Breast epithelium (tissue), 4 donors: ENCODE measurements at places on chromosomes 16 and 17. TPM values are rescaled to one million over a fixed set of nuclear protein-coding genes. Genes with fewer than 3 reads are reported as not detected.

DNA sequence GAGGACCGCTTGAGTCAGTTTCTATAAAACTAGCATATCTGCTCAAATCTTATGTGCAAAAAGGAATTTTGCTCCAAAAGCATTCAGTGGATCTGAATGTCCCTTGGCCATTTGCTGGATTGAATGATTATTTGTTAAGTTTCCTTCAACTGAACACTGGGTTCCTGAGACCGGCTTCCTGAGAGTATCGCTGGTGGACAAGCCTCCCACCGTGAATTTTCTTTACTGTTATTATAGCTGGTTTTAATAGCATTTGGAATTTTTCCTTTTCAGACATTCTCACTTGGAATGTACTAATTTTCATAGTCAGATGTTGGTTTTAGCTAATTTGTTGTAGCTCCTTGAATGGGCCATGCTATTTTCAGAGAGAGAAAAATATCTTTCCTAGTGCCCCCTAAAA lies 9.8 kb upstream of the MYOCD start:
- H3K27ac ChIP-seq: no peak overlapping the region
- H3K36me3 ChIP-seq: no peaks in the 10 kb centered on the region
- no peaks in the 10 kb centered on the region for H3K4me1 ChIP-seq
- DNase-seq: no peak
- no peak overlapping the region for H3K4me3 ChIP-seq

- no peak overlapping the region for H3K27ac ChIP-seq
- H3K36me3 ChIP-seq: no peaks in the 10 kb centered on the region
- no peaks in the 10 kb centered on the region for H3K27me3 ChIP-seq
- no peak overlapping the region for H3K4me3 ChIP-seq
- DNase-seq: no peak
These were observed 41.5 kb upstream of the ABCC12 start for GRCh38 chr16:48197294-48197693.

GRCh38 chr16:82011199-82011641 lies at the start of gene SDR42E1:
TSS of gene SDR42E1 (minus strand) at chr16:82011470. CDS start at chr16:82000858, 10,612 bp downstream.
- H3K27ac ChIP-seq: peak within 1 kb of the TSS; percentile 64
- peak within 1 kb of the TSS; percentile 33 for H3K4me3 ChIP-seq
- H3K4me1 ChIP-seq: no peaks in the 10 kb centered on the region
- peak; percentile 71 for DNase-seq
- H3K27me3 ChIP-seq: peaks cover 3% of the 10 kb centered on the region

GRCh38 chr16:56413381-56413780 lies 12.0 kb downstream of the AMFR start:
- no peaks in the 10 kb centered on the region for H3K4me1 ChIP-seq
- DNase-seq: no peak
- H3K27me3 ChIP-seq: no peaks in the 10 kb centered on the region
- H3K27ac ChIP-seq: no peak overlapping the region

GRCh38 chr17:31598921-31599571 lies 207.6 kb downstream of the RAB11FIP4 start:
- H3K36me3 ChIP-seq: no peaks in the 10 kb centered on the region
- H3K4me3 ChIP-seq: no peak overlapping the region
- peaks cover 5% of the 10 kb centered on the region for H3K4me1 ChIP-seq

GRCh38 chr16:86350289-86350688 lies 160.0 kb upstream of the FOXF1 start:
- no peaks in the 10 kb centered on the region for H3K4me1 ChIP-seq
- H3K27ac ChIP-seq: no peak overlapping the region
- peaks cover 2% of the 10 kb centered on the region for H3K27me3 ChIP-seq
- H3K36me3 ChIP-seq: no peaks in the 10 kb centered on the region

GRCh38 chr17:28384281-28385036 lies 13.0 kb downstream of the SARM1 start:
- DNase-seq: no peak
- peak overlapping the region; percentile 46 for H3K27ac ChIP-seq
- H3K4me3 ChIP-seq: peak overlapping the region; percentile 57
- H3K27me3 ChIP-seq: no peaks in the 10 kb centered on the region
- no peaks in the 10 kb centered on the region for H3K4me1 ChIP-seq
- no peaks in the 10 kb centered on the region for H3K36me3 ChIP-seq

GRCh38 chr17:74431568-74432423 lies at the start of gene GPRC5C:
TSS of gene GPRC5C (plus strand) at chr17:74432088. CDS start at chr17:74439777, 7,689 bp downstream.
- no peaks in the 10 kb centered on the region for H3K36me3 ChIP-seq
- no peaks in the 10 kb centered on the region for H3K27me3 ChIP-seq
- H3K4me3 ChIP-seq: peak within 1 kb of the TSS; percentile 80

GRCh38 chr16:53985861-53986260 lies 281.9 kb downstream of the FTO start:
- peak overlapping the region; percentile 15 for H3K4me3 ChIP-seq
- no peaks in the 10 kb centered on the region for H3K27me3 ChIP-seq
- peak overlapping the region; percentile 54 for H3K27ac ChIP-seq
- H3K4me1 ChIP-seq: peaks cover 3% of the 10 kb centered on the region
- DNase-seq: no peak

DNA sequence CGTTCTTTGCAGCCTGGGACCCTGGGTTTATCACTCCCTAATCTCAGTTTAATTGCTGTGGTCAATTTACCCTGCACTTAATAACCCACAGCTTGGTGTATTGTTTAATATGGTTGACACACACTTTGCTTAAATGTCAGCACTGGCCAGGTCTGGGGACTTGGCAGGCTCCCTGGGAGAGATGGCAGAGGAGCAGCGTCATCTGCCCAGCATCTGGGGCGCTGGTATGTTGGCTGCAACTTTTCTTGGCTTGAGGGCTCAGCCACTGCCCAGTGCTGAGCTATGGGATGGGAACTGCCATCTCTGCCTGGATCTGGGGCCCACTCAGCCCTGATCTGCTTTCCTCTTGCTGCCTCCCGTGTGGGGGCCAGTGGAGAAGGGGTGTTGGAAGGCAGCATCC lies 115.7 kb upstream of the IRX3 start:
- H3K27me3 ChIP-seq: no peaks in the 10 kb centered on the region
- no peak overlapping the region for H3K27ac ChIP-seq
- no peak overlapping the region for H3K4me3 ChIP-seq

- no peak for DNase-seq
- no peaks in the 10 kb centered on the region for H3K27me3 ChIP-seq
- no peaks in the 10 kb centered on the region for H3K36me3 ChIP-seq
- no peaks in the 10 kb centered on the region for H3K4me1 ChIP-seq
These were observed 79.3 kb downstream of the AATF start for GRCh38 chr17:37028040-37028439.

DNA sequence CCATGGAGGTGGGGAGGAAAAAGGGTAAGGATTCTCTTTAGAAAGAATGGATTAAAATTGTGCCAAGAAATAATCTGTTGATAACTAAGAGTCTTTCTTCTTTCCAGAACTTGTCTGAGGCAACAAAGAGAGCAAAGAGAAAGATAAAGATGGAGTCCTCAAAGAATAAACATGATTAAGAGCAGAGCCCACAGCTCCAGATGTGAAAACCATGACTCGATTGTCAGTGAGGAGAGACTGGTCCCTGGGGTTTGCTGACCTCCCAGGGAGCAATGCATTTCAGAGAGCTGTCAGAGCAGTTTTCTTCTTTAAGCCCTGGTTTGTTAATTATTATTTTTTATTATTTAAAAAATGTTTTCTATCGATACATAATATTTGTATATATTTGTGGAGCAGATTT lies 74.6 kb downstream of the TMEM100 start:
- no peaks in the 10 kb centered on the region for H3K27me3 ChIP-seq
- H3K36me3 ChIP-seq: no peaks in the 10 kb centered on the region
- no peaks in the 10 kb centered on the region for H3K4me1 ChIP-seq
- no peak overlapping the region for H3K27ac ChIP-seq

DNA sequence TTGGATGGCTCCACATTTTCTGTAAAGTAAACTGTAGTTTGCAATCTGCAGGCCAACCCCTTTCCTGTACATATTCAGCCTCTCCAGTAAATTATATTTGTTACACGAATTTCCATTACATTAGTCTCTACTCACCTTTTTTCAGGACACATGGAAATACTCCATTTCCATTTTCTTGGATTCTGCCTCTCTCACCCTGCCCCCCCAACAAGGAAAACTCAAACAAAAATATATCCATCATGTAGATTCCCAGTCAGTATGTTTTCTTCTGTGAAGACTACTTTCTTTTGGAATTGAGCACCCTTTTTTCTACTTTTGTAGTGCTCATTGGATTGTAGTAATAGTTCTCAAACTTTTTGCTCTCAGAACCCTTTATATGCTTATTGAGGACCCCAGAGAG lies 2.9 kb downstream of the PPM1D start:
- DNase-seq: no peak
- H3K27me3 ChIP-seq: no peaks in the 10 kb centered on the region
- H3K27ac ChIP-seq: no peak overlapping the region
- H3K36me3 ChIP-seq: no peaks in the 10 kb centered on the region
- H3K4me3 ChIP-seq: peak overlapping the region; percentile 90

DNA sequence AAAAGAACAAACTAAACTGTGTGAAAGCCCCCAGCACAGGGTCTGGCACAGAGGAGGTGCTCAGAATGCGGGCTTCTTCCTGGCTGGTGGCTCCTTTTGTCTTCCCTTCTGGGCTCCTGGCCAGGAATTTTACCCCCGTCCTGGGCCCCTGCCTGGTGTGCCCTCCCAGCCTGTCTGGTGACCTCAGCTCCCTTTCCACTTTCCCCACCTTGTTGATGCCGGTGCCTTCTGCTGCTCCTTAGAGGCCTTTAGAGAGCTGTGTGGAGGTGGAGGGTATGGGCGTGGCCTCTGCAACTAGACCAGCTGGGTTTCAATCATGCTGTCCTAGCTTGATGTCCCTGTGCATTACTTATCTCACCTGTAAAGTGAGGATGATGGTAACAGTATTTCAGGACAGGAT lies 16.8 kb downstream of the PIRT start:
- no peak overlapping the region for H3K27ac ChIP-seq
- H3K36me3 ChIP-seq: no peaks in the 10 kb centered on the region
- no peak for DNase-seq
- no peak overlapping the region for H3K4me3 ChIP-seq

- H3K27ac ChIP-seq: peak overlapping the region; percentile 9
- H3K27me3 ChIP-seq: no peaks in the 10 kb centered on the region
- no peak for DNase-seq
- H3K4me1 ChIP-seq: peaks cover 3% of the 10 kb centered on the region
- no peak overlapping the region for H3K4me3 ChIP-seq
- no peaks in the 10 kb centered on the region for H3K36me3 ChIP-seq
These were observed 191.5 kb downstream of the FTO start for GRCh38 chr16:53895433-53895832.

- peak overlapping the region; percentile 91 for H3K27ac ChIP-seq
- DNase-seq: no peak
- no peaks in the 10 kb centered on the region for H3K27me3 ChIP-seq
- H3K36me3 ChIP-seq: peaks cover 11% of the 10 kb centered on the region
- no peaks in the 10 kb centered on the region for H3K4me1 ChIP-seq
- peak overlapping the region; percentile 93 for H3K4me3 ChIP-seq
These were observed 680 bp downstream of the ZNF629 start for GRCh38 chr16:30786115-30786935.

GRCh38 chr17:68878226-68878885 lies 76.8 kb downstream of the ABCA8 start:
- no peak overlapping the region for H3K4me3 ChIP-seq
- no peaks in the 10 kb centered on the region for H3K36me3 ChIP-seq
- no peaks in the 10 kb centered on the region for H3K27me3 ChIP-seq
- no peak overlapping the region for H3K27ac ChIP-seq
- H3K4me1 ChIP-seq: no peaks in the 10 kb centered on the region

- no peak for DNase-seq
- no peaks in the 10 kb centered on the region for H3K36me3 ChIP-seq
- H3K27ac ChIP-seq: no peak overlapping the region
- H3K4me1 ChIP-seq: no peaks in the 10 kb centered on the region
- no peak overlapping the region for H3K4me3 ChIP-seq
These were observed 90.1 kb upstream of the GOT2 start for GRCh38 chr16:58824201-58824600.

- no peak overlapping the region for H3K4me3 ChIP-seq
- H3K27ac ChIP-seq: no peak overlapping the region
- no peaks in the 10 kb centered on the region for H3K36me3 ChIP-seq
- no peaks in the 10 kb centered on the region for H3K4me1 ChIP-seq
These were observed 268.5 kb downstream of the C16orf95 start for GRCh38 chr16:87048730-87049115.

DNA sequence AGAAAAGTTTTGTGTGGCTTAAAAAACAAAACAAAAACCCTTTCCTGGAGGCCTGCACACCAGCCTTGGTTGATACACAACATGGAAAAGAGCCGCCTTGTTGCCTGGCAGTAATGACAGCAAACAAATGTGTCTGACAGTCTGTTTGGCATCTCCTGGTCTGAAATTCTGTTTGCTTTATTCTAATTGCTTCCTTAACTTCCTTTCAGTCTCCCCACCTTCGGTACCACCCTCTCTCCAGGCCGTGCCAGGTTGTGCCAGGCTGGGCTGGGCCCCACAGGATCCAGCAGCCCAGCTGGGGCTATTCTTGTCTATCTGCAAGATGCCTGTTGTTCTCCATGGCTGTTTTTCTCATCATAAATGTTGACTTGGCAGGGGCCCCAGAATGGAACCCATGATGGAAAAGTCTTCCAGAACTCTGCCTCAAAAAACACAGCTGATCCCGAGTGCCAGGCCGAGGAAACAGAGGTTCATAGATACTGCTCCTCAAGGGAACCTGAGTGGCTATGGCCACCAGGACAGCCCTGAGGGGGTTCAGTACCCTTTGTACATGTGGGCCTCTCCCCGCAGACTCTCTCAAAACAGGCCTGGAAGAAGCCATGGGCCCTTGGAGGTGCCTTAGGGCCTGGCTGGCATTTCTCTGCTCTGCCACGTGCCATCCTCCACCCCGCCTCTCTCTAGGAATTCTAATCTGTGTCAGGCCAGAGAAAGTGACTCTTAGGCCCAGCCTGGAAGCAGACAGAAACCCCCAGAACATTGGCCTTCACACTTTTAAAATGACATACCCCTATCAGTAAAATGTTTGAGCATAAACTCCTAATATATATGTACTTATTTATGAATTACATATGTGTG lies 50.5 kb downstream of the YPEL2 start:
- peak overlapping the region; percentile 88 for H3K27ac ChIP-seq
- no peak overlapping the region for H3K4me3 ChIP-seq
- H3K27me3 ChIP-seq: no peaks in the 10 kb centered on the region

GRCh38 chr16:70778901-70779309 lies 22.1 kb downstream of the VAC14 start:
- no peak overlapping the region for H3K27ac ChIP-seq
- H3K27me3 ChIP-seq: no peaks in the 10 kb centered on the region
- H3K4me3 ChIP-seq: no peak overlapping the region
- H3K4me1 ChIP-seq: no peaks in the 10 kb centered on the region

DNA sequence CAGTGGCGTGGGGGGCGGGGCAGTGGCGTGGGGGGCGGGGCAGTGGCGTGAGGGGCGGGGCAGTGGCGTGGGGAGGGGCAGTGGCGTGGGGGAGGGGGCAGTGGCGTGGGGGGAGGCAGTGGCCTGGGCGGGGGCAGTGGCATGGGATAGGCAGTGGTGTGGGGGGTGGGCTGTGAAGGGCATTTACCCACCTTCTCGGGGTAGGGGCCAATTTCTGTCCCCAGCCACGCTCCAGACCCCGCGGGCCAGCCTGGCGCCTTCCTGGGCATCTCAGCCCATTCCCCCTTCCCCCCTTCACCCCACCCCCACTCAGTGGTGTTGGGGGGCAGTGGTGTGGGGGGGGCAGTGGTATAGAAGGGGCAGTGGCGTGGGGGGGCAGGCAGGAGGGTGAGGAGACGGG lies 92.7 kb downstream of the LITAF start:
- H3K36me3 ChIP-seq: no peaks in the 10 kb centered on the region
- no peak for DNase-seq
- no peak overlapping the region for H3K4me3 ChIP-seq
- H3K27ac ChIP-seq: peak overlapping the region; percentile 86
- H3K27me3 ChIP-seq: no peaks in the 10 kb centered on the region

- no peaks in the 10 kb centered on the region for H3K27me3 ChIP-seq
- no peaks in the 10 kb centered on the region for H3K36me3 ChIP-seq
- H3K27ac ChIP-seq: peak overlapping the region; percentile 87
- peaks cover 8% of the 10 kb centered on the region for H3K4me1 ChIP-seq
These were observed 824 bp upstream of the MPP2 start for GRCh38 chr17:43907998-43908721.

The FDXR gene
- total RNA-seq: 9.3 TPM

The BCL6B gene
- 4.1 TPM for total RNA-seq

The RGS11 gene
- 7.5 TPM for total RNA-seq

The KRT33A gene
- not detected for total RNA-seq

The HSPB9 gene
- total RNA-seq: not detected

The NAGS gene
- total RNA-seq: 4.7 TPM

The CNTNAP1 gene
- 3.7 TPM for total RNA-seq
